Activated T-cell treated with anti-CD3 and anti-CD28 coated beads for 1 hour (primary cell): ENCODE measurements at places on chromosomes 2 and 18.
A peak's percentile ranks its signal among the peaks of the same experiment; 100 is the strongest.

DNA sequence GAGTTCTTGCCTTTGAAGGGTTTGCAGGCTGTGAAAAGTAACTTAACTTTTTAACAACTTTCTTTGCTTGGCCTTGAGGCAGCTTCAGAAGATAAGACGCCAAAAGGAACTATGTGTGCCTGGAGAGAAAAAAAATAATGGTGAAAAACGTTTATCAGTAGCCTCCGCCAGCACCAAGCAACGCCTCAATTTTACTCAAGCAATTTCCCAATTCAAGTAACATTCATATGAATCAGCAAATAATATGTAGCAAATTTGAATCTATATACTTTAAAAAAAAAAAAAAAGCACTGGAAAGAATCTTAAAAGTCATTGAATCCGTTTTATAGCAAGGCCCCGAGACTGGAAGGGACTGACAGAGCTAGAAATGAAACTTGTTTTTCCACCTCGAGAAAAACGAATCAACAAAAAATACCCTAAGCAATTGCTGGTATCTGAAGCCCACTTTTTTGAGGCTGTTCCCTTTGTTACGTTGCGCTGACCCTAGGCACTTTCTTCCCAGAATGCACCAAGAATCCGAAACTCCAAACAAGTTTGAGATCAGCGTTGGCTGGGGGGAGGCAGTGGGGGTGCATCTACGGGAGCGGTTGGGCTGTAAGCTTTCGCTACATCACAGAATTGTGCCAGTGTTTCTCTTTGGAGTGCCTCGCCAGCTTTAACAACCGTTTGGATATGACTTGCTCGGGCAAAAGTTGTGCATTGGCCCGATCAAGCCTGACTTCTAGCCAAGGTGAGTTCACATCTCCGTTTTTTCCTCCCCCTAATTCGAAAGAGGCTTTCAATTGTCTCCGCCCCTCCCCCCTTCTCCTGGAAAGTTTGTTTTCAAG, 2.7 kb upstream of the TGIF1 start:
- DNase-seq: no peak

DNA sequence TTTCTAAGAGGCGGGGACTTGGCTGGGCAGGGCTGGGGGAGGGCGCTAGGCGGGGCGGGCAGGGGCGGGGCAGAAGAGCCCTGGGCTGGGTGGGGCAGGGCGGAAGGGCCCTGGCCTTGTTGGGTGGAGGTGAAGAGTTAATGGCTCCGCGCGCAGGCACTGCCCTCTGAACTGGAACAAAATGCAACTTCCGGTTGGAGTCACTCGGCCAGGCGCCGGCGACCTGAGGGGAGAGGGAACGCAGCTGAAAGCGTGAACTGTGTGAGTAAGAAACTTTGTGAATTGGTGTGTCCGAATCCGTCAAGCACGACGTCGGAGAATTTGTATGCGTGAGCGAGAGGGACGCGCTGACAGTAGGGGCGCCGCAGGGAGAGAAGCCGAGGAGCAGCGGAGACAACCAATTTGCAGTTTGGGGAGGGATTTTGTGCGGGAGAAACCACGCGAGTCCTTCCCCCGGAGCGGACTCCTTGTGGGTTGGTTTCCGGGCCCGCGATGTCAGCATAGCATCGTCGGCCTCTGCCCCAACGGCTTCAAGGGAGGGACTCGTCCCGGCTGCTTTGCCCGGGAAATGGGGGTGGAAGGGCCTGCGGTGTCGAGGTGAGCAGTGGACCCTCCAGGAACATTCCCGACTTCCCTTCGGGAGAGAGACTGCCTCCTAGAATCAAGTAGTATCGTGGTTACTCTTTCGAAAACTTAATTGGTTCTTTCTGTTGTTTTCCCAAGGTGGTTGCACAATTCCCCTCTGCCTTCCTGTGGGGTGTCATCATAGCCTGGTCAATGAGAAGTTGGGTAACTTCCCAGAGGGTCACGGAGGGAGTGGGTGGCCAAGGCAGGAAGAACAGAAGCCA, at the start of gene TANK:
TSS of gene TANK (plus strand) at position 203 of the 848 bp plus-strand sequence. CDS start 19,235 bp downstream, outside the sequence.
- peak; percentile 75 for DNase-seq

DNA sequence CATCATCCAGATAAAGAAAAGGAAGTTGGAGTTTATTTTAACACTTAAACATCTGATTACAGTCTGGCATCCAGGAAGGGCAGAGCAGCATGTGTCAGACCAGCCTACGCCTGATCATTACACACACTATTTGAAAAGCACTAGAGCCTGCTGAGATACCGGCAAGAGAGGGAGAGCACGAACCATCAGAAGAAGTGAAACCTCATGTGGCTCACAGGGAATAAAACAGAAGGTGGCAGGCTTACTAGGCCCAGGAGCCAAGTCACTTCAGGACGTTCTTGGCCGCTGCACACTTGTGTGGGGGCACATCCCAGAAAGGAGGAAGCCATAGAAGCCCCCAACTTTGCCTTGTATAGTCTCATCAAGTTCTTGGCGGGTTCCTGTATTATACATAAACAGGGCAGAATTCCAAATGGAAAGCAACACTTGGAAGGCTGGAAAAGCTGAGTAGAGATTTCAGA, 105.5 kb downstream of the UGGT1 start:
- DNase-seq: no peak

GRCh38 chr2:99915108-99915675, 227.2 kb downstream of the AFF3 start:
- DNase-seq: no peak

- no peak for DNase-seq
Measured at GRCh38 chr2:40448476-40449079, 3.3 kb downstream of the SLC8A1 start.

- no peak for DNase-seq
Measured at GRCh38 chr2:171541202-171541887, 19.1 kb downstream of the CYBRD1 start.

DNA sequence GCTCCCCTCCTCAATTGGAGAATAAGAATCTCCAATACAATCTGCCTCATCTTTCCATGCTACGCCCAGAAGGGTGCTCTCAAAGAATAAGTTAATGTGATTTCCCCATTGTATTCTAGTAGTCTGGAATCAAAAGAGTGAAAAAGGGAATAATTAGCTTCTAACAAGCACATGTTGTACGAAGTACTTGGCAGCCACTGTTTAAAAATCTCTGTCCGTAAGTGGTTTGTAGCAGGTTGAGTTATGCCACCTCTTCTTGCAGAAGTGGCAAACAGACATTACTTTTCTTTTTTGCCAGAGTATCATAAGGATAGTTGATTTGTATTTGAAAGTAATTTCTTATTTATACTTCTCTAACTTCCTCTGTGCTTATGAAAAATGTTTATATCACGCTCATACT, 184.7 kb downstream of the CD226 start:
- DNase-seq: no peak

- peak; percentile 30 for DNase-seq
Measured at GRCh38 chr2:1140389-1141003, 189.8 kb downstream of the SNTG2 start.
